Pulmonary artery endothelial cell (primary cell): ENCODE measurements at places on chromosomes 11 and 22.
A peak's percentile ranks its signal among the peaks of the same experiment; 100 is the strongest.

DNA sequence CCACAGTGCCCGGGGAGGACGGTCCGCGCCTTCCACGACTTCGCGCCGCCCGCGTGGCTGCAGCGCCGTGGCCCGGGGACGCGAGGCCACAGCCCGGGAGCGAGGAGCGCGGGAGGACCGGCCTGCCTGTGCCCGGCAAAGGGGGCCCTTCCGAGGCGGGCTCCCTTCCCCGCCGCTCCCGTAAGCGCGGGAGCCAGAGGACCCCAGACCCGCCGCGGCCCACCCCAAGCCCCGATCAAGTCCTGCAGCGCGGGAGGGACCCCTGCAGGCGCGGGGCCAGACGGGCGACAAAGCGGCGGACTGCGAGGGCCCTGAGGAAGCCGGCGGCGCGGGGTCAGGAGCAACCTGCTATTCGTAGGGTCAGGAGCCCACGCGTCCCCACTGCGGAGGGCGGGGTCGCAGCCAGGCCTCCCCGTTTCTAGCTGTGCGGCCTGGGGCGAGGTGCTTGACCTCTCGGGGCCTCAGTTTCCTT, 110.3 kb downstream of the WNT7B start:
- no peak for DNase-seq

- no peak for DNase-seq
Measured at GRCh38 chr11:94882931-94883330, 90.4 kb downstream of the CWC15 start.

DNA sequence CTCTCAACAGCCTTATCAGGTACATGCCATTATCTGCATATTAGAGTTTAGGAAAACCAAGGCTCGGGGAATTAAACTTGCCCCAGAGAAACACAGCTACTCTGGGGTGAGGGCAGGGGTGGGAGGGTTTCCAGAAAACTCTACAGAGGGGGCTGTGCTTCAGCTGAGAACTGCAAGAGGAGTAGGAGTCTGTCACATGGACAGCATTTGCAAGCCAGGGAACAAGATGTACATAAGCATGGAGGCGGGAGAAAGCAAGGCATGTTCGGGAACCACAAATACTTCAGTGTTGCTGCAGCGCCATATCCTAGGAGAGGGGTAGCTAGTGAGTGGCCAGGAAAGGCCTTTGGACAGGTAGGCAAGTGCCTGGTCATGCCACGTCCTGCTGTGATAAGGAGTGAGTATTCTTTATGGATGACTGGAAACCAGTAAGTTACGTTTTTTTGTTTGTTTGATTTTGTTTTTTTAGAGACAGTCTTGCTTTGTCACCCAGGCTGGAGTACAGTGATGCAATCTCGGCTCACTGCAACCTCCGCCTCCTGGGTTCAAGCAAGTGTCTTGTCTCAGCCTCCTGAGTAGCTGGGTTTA, 57.2 kb downstream of the GRAMD1B start:
- DNase-seq = no peak

GRCh38 chr11:8593935-8594909, at the start of gene STK33:
Gene STK33, minus strand, starts transcription at chr11:8594228. Its CDS starts 119,323 bp downstream, at chr11:8474905.
- no peak for DNase-seq

DNA sequence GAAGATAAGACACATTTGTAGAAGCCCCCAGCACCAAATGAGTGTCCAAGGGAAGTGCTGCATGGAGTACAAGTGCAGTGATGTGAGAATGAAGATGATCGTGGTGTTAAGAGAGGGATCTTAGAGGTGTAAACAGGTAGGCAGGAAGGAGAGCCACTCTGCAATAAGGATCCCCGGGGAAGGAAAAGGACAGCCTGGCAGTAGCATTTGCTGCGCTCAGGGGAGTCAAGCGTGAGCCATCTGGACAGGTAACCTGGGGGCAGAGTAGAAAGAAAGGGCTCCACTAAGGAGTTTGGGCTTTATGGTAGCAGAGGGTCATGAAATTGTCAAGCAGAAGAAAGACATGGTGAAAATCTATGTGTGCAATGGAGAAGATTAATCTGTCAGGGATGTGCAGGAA, 587.2 kb downstream of the BUD13 start:
- no peak for DNase-seq

DNA sequence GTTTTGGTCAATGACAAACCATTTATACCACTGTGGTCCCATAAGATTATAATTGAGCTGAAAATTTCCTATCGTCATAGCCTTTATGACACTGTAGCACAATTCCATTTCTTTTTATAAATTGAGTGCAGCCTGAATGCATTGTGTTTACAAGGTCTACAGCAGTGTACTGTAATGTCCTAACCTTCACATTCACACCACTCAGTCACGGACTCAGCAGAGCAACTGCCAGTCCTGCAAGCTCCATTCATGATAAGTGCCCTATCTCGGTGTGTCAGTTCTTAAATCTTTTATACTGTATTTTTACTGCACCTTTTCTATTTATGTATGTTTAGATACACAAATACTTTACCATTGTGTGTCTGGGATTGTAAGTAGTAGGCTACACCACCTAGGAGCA, 55.2 kb upstream of the SLC25A18 start:
- DNase-seq = no peak

- DNase-seq = no peak
Measured at GRCh38 chr11:31649129-31649966, 139.8 kb downstream of the ELP4 start.

DNA sequence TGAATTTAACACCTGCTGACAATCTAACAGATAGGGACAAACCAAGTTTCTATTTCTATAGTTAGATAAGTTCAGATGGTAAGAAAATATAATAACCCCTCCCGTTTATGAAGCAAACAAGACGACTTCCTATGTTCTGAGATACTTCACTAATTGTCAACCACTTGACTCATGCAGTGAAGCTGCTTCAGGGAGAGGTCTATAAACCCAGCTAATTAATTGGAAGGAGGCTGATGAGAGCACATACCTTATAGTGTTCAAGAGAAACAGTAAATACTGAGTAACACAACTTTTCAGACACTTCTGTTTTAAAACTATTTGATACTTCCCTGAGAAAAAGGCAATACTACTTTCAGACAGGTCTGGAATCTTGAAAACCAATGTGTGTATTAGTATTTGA, 229.4 kb upstream of the UBASH3B start:
- no peak for DNase-seq

DNA sequence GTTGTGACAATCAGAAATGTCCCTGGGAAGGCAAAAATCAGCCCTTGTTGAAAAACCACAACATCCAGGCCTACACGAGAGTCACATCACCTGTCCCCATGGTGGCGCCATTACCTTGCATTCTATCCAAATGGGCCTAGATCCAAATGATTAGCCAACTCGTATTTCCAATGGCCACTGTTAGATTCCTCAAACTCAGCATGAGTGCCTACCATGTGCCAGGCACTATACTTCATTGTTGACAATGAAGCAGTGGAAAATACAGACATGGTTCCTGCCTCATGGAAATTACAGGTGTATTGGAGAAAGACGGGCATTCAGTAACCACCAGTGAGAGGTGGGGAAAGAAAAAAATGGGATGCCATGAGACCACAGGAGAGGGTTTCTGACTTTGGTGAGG, 29.8 kb upstream of the CREB3L1 start:
- no peak for DNase-seq

DNA sequence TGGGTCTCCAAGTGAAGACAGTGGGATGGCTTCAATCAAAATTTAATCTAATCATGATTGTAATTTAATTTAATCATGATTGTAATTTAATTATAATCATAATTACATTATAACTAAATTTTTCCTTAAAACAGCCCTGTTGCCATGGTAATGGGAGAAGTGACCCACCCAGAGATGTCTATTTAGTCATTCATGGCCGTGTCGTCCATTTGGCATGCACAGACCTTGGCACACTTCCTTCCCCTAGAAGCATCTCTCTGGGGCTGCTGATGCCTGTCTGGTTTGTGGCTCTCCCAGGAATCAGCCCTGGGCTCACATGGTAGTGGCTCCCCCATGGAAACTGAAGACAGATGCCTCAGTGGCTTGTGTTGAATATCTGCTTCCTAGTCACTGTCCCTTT, 27.0 kb downstream of the P4HA3 start:
- no peak for DNase-seq

- no peak for DNase-seq
Measured at GRCh38 chr11:121282886-121283502, 9.6 kb upstream of the SC5D start.

DNA sequence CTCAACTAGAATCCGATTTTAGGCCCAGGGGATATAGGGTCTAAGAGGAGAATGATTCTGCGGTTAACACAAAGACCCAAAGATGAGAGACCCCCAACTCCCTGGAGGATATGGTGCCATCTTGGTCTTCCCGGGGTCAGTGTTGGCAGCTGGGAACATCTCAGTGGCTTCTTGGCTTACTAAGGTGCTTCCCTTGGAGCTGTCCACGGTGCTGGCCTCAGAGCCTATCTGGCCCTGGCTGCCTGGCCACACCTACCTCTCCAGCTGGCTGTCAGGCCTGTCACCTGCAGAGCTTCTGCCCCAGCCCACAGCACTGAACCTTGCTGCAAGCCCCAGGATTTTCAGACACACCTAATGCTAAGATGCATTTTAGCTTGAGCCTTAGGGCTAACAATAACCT, 70.7 kb upstream of the THY1 start:
- DNase-seq = no peak

GRCh38 chr11:134630861-134631260, 218.8 kb upstream of the B3GAT1 start:
- DNase-seq = no peak

DNA sequence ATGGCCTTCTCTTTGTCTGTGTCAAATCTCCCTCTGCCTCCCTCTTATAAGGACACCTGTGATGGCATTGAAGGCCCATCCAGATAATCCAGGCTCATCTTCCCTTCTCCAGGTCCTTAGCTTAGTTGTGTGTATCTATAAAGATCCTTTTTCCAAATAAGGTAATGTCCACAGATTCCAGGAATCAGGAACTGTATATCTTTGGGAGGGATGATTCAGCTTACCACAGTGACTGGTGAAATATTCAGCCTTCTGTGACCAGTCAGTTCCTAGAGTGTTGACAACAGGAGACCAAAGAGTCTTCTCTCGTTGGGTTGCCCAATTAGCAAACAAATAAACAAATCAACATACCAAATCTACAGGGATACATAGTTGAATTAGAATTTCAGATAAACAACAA, 175.8 kb downstream of the MPPED1 start:
- DNase-seq = no peak

DNA sequence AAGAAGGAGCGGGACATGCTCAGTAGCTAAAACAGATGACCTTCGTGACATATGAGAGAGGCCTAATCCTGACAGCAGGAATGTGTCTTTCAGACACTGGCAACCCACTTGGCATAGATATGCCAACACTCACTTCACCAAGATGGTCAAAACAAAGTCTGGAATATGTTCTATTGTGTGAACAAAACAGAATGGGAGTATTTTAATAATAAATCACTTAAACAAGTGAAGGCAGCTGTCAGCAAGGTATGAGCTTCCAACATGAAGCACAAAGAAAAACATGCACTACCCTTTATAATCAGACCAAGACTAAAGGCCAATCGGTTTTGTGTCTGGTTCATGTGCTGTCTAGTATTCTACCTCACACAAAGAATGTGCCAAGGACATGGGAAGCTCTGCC, 23.1 kb downstream of the CCDC34 start:
- DNase-seq = no peak

GRCh38 chr22:35134637-35135036, 68.7 kb downstream of the ISX start:
- DNase-seq = no peak

DNA sequence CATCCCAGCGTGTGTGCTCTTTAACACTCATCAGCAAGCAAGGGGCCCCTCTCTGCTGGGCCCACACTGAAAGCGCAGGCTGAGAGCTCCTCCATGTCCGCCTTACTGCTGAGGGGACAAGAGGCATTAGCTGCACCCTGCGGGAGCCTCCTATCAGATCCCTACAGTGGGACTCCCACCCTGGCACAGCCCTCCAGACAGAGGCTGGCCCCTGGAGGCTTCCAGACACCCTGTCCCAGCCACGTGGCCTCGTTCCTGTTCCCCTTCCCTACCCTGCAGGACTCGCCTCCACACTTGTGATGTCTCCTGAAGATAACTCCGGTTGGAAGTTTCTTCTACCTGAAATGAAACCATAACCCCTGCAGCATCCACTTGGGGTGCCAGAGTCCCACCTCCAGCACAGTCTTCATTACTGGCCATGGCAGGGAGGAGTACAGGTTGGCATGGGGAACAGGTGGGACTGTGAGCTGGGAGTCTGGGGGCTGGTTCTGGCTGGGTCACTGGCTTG, 5.0 kb upstream of the SH3BP1 start:
- DNase-seq = no peak

- peak; percentile 27 for DNase-seq
Measured at GRCh38 chr11:11349870-11350337, 3.1 kb downstream of the CSNK2A3 start.

- DNase-seq = no peak
Measured at GRCh38 chr22:31680861-31681341, 18.9 kb upstream of the PISD start.

DNA sequence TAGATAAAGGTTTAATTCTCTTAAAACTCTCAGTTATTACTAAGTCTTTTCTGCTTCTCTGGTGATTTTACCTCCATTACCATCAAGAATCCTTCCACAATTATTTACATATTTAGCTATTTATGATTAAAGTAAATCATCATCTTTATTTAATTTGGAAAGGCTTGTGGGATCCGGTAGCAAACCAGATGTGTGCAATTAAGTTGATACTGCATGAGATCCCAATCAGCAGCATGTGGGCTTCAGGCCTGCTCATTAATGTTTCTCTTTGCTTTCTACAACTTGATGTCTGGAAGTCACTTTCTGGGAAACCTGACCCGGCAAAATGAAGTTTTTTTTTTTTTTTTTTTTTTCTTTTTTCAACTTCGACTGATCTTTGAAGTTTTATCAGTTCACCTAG, 558.4 kb upstream of the ANO5 start:
- DNase-seq = no peak

- no peak for DNase-seq
Measured at GRCh38 chr11:46722566-46723358, 3.7 kb downstream of the F2 start.

- DNase-seq = no peak
Measured at GRCh38 chr11:86558207-86558606, 114.2 kb downstream of the ME3 start.

GRCh38 chr11:117825538-117826189, 1.1 kb upstream of the FXYD2 start:
- no peak for DNase-seq

- no peak for DNase-seq
Measured at GRCh38 chr11:74755395-74755995, 6.8 kb downstream of the RNF169 start.

GRCh38 chr11:116373104-116373944, 399.5 kb downstream of the BUD13 start:
- DNase-seq = no peak

- DNase-seq = no peak
Measured at GRCh38 chr11:119093942-119094815, 7.5 kb downstream of the DPAGT1 start.
